ENCODE measurements at places on chromosomes 6 and 20.

- DNase-seq: no peak
Measured at GRCh38 chr20:52585333-52585732, 386.8 kb upstream of the TSHZ2 start.

- no peak for DNase-seq
Measured at GRCh38 chr6:111861431-111861885, 11.8 kb downstream of the FYN start.

DNA sequence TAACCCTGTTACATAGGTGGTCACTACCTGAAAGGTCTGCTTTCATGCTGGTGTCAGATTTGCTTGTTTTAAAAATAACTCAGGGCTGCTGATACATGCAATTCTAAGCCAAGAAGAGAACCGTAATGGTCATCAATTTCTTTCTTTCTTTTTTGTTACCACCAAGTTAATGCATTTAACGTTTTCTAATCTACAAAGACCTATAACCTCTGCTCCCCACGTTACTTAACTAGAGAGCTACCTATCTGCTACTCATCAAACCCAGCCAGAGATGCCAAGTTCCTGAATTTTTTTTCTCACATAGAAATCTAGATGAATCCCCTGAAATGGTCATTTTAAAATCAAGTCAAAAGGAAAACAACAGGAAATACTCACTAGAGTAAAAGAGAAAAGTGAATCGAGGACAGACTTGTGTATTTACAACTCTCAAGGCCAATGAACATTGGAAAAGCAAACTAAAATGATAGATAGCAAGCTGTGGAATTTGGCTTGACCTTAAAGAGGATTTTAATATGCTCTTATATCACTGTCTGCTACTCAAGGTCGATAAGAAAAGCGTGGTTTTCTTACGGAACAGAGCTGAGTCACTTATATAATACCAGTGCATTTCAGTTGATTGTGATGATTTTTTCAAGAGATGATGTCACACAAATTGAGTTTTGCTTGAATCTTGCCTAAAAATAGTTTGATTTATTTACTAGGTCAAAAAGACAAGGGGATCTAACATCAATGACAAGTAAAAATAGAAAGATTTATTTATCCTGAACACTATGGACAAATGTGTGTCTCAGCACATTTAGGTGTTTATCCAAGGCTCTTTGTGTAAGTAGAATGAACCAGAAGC lies 67.9 kb downstream of the SGK1 start:
- no peak for DNase-seq

GRCh38 chr6:76861403-76861802 lies 601.9 kb downstream of the HTR1B start:
- DNase-seq: no peak

- no peak for DNase-seq
Measured at GRCh38 chr6:50655848-50656453, 57.4 kb upstream of the TFAP2D start.

GRCh38 chr6:40997234-40997957 lies 41.6 kb downstream of the UNC5CL start:
- no peak for DNase-seq

Data from stimulated activated CD8-positive, alpha-beta memory T cell treated with anti-CD3 and anti-CD28 coated beads, Interleukin-4, amount 100 ng/mL, for 24 hours (primary cell).